NCI-H526 treated with DMSO at 0.1 percent for 48 hours (cell line): ENCODE measurements at places on chromosomes 11 and 22.

DNA sequence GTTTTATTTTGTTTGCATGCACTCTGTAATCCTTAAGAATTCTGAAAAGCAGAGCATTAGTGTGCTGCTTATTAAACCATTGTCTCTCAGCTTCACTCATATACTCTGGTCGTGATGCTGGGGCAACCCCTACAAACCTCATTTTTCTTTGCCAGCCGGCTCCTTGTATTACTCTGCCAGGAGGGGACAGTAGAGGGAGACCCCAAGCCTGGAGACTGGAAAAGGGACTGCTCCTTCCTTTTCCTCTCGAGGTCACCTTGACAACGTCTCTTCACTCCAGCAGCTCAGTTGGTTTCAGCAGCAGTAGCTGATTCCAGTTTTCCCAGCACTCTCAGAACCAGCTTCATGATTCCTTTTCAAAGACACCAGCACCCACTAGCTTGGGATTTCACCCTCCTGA lies 2.8 kb upstream of the JHY start:
- no peak for DNase-seq

DNA sequence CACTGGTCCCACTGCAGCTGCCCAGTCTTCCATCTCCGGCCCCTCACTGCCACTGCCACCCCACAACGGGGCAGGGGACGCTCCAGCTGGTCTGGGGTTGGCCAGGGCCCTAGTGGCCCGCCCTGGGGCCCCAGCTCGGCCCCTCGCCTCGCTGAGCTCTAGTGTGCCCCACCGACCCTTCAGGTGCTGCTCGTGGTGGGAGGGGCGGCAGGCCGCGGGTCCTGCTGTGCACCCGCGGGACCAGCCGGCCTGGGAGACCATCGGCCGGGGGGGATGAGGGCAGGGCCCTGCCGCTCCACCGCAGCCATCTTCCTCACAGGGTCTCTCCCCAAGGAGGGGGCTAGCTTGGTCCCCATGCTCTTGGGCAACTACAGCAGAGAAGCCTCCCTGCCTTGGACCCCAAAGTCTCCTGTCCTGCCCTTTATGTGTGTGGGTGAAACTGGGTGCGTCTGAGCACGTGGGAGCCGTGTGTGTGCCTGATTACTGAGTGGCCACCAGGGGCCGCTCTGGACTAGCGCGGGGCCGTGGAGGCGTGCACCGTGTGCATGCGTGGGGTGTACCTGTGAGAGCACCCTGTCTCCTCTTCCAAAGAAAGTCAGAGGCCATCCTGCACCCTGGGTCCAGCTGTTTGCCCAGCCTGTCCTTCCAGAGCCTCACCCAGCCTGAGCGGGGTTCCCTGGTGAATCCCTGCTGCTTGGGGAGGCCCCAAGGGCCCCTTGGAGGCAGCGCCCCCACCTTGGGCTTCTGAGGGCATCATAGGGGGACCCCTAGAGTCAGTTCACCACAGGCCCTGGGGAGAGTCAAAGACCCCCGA lies 6.0 kb upstream of the ACR start:
- DNase-seq: peak; percentile 20

DNA sequence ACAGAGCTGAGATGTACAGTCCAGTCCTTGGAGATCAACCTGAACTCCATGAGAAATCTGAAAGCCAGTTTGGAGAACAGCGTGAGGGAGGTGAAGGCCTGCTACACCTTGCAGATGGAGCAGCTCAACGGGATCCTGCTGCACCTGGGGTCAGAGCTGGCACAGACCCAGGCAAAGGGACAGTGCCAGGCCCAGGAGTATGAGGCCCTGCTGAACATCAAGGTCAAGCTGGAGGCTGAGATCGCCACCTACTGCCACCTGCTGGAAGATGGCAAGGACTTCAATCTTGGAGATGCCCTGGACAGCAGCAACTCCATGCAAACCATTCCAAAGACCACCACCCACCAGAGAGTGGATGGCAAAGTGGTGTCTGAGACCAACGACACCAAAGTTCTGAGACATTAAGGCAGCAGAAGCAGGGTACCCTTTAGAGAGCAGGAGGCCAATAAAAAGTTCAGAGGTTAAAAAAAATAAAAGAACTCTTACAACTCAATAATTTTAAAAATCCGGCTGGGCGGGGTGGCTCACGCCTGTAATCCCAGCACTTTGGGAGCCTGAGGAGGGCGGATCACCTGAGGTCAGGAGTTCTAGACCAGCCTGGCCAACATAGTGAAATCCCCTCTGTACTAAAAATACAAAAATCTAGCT lies 69.9 kb upstream of the RTL6 start:
- no peak for DNase-seq

GRCh38 chr11:68302670-68303069 lies 9.7 kb upstream of the LRP5 start:
- no peak for DNase-seq

GRCh38 chr11:133835593-133836548 lies 9.4 kb downstream of the SPATA19 start:
- no peak for DNase-seq

DNA sequence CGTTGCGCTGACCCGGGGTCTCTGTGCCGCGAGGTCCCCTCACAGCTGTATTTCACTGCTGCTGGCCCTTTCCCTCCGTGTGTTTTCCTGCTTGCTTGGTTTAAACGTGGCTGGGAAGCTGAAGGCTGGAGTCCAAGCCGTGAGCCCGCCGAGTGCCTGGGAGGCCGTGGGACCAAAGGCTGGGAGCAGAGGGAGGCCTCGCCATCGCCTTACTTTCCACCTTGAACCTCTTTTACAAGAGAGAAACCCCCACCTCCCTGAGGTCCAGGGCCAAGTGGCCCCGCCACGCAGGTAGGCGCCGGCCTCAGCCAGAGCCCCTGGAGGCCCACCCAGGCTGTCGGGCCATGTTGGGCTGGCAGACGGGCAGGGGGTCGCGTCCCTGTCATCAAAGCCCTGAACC lies 411.6 kb downstream of the TBC1D22A start:
- no peak for DNase-seq

DNA sequence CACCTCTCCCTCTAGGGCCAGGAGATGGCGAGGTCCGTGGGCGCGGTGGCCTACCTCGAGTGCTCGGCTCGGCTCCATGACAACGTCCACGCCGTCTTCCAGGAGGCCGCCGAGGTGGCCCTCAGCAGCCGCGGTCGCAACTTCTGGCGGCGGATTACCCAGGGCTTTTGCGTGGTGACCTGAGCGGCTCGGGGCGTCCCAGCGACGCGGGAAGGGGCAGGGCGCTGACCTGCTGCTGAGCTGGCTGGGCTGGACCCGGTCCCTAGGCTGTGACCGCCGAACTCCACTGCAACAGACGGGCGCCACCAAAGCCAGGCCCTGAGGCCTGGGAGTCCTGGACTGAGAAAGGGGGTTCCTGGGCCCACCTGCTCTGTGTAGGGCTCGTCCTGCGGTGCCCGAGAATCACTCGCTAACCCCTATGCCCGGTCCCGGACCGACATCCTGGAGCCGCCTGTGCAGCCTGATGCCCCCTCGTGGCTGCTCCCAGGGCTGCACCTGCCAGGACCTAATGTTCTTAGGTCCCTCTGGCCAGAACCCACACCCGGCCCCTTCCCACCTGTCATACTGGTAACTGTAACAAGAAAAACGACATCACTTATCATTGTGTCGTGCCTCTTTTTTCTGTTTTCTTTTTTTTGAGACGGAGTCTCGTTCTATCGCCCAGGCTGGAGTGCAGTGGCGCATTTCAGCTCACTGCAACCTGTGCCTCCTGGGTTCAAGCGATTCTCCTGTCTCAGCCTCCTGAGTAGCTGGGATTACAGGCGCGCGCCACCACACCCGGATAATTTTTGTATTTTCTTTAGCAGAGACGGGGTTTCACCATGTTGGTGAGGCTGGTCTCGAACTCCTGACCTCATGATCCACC lies 15.0 kb downstream of the RHOD start:
- DNase-seq: peak; percentile 22

DNA sequence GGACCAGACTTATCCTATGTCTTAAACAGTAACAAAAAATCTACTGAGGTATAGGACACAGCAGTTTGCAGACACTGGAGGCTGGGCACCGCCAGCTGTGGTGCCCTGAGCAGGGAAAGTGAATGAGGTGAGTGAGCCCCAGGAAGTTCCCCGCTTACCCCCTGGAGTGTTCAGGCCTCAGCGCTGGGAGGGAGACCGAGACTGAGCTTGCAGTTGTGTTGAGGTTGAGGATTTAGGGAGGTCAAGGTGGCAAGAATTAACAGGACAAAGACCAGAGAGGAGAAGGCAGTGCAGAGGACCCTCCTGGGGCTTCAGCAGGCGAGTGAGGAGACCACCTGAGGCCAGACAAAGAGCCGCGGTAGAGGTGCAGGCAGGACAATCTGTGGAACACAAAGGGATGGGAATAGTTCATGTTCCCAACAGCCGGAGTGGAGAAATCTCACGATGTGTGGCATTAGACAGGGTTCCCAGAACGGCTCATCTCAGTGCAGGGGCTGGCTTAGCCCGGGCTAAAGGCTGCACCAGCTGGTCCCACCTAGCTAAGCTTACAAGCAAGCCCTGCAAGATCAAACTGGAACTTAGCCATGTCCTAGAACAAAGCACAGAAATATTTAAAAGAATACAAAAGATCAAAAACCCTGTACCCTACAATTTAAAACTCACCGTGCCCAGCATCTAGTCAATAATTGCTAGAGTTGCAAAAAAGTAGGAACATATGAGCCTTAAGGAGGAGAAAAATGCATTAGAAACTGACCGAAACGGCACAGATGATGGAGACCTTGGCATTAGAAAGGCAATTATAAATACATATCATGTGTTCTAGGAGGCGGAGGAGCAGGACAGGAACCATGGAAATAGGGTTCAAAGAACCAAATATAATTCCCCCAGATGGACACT lies 47.4 kb upstream of the PITPNB start:
- DNase-seq: no peak

DNA sequence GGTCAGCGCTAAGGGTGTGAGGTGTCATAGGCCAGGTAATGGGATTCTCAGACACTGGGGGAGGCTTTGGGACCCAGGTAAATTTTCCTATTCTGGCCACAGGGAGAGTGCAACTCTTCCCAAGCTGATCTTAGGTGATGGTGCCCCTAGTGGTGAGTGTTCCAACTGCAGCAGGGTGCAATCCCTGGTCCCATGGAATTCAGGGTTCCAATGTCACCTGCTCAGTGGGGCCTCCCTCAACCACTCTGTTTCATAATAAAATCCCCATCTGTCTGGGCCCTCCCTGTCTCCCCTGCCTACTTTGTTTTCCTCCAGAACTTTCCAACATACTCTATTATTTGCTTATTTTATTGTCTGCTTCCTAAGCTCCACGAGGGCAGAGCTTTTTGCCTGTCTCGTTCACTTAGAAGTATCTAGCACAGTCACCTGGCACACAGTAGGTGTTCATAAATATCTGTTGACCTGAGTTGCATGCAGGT lies 2.9 kb upstream of the SGSM1 start:
- DNase-seq: no peak

DNA sequence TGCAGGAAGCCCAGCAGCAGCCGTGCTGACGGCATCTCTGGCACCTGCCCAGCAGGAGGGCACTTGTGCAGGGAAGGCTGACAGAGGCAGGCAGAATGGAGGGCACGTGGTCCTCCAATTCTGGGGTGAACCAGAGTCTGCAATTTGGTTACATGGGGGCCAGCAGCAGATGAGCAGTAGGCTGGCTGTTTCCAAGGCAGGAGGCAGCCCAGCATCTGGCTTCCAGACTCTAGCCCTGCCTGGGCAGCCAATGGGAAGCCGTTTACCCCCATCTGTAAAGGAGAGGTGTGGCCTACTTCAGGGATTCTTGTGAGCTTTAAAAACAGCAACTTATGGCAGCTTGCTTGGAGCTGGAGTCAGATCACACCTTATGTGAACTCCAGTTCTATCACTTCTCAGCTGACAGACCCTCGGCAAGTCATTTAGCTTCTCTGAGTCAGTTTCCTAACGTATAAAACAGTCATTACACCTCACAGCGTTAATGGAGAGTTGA lies 27.9 kb upstream of the RASL10A start:
- DNase-seq: no peak

- DNase-seq: no peak
Observed at GRCh38 chr11:71999362-71999761, 653 bp downstream of the IL18BP start.

- no peak for DNase-seq
Observed at GRCh38 chr11:20088397-20089225, 71.7 kb downstream of the DBX1 start.

GRCh38 chr11:64207256-64208085 lies 950 bp downstream of the FERMT3 start:
- no peak for DNase-seq

DNA sequence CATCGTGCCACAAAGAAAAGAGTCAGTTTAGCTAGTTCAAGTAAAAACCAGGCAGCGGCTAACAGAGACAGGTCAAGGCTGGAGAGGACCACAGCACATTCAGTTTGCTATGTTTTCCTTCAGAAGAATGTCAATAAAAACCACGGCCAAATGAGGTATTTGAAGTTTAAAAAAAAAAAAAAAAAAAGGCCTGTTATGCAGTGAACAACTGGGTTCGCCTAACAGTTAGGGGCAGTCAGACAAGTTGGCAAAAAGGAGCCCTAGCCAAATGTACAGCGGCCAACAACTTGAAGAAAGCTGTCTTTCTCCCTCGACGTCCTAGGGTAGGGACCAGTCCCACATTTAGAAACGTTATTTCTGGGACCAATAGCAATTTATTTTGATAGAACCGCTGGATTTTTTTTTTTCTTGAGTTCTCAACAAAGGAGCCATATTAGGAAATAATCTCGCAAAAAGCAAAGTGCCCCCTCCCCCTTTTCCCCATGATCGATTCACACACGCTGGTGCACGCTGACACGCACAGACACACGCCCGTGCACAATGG lies 237.8 kb downstream of the TTC28 start:
- no peak for DNase-seq

GRCh38 chr11:117572129-117572528 lies 224.9 kb downstream of the DSCAML1 start:
- DNase-seq: no peak

DNA sequence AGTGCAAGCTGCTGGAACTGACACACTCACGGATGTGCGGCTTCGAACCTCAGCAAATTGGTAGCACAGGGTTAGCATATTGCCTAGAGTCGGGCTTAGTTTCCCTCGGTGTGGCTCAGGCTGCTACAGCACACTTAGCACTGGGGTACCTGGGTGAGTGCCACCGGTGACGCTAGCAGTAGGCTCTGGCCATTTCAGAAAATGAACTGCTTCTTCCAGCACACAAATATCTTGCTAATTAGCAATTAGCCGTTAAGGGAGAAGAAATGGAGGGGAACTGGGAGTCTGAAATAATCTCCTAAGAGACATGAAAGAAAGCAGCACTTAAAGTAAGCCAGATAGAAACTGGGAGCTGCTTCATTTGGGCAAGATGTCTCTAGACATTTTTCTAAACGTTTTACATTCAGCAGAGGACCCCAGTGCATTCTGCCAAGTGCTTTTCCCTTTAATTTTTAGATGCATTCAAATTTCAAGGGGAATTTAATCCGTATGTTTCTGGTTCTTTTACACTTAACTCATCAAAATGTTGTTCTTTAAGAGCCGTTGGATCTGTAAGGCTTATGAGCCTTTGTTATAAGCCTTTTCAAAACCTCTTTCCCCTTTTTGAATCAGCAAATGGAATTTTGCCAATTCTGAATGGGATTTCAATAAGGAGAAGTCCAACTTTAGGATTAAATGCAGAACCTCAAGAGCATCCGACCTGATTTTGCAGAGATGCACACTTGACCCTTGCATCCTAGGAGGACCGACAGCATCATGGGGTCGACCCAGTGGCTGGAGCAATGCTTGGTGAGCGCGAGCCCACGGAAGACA lies 708.1 kb downstream of the NTM start:
- DNase-seq: no peak
